Activated naive CD4-positive, alpha-beta T cell treated with anti-CD3 and anti-CD28 coated beads, Interleukin-2, amount 10 ng/mL, durations not matched to agents 7 days and 5 days (primary cell): ENCODE measurements at places on chromosomes 2 and 18.

DNA sequence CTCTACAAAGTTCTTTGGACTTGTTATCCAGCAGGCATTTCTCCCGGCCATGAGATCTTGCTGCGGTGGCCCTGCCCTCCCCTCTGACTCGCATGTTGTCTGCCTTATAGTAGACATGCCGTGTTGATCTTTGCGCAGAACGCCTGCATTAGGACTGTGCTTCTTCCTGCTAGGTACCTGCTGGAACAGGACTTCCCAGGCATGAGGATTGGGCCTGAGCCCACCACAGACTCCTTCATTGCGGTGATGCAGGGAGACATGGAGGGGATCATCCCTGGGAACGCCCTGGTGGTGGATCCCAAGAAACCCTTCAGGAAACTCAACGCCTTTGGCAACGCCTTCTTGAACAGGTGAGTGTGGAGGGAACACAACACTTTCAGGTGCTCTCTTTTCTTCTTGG lies 10.1 kb downstream of the EHD3 start:
- DNase-seq = no peak

- peak; percentile 51 for DNase-seq
Observed at GRCh38 chr2:156331572-156332283, 793 bp downstream of the NR4A2 start.

- no peak for DNase-seq
Observed at GRCh38 chr2:216315802-216316603, 56.3 kb downstream of the MARCHF4 start.

DNA sequence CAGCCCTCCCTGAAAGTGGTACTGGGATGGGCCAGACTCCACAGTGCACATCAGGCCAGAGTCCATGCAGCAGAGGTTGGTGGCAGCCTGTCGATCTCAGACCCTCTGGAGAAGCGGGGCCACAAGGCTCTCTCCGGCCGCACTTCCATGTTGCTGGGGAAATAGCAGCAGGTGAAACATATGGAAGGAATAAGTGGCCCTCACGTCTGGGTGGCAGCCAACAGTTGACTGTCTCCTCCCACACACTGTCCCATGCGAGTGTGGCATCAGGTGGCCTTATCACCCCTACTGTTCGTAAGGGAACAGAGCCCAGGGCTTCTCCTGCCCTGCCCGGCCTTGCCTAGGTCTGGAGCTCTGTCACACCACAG lies 58.1 kb upstream of the FOSL2 start:
- no peak for DNase-seq

GRCh38 chr2:240320204-240320993 lies 115.1 kb upstream of the GPC1 start:
- DNase-seq = no peak

DNA sequence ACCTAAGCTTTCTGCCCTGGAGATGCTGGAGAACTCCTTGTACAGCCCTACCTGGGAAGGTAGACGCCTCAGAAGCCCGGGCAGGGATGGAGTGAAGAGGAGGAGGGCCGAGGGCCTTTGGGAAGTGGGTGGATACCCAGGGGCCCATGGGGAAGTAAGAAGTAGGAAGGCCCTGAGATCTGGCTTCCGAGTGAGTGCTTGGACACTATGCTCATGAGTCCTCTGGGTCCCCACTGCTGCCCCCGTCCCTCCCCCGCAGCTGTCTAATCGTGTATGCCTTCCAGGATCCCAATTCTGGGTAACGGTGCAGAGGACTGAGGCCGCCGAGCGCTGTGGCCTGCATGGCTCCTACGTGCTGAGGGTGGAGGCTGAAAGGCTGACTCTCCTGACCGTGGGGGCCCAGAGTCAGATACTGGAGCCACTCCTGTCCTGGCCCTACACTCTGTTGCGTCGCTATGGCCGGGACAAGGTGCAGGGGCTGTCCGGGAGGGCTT lies 1.1 kb downstream of the DOK1 start:
- no peak for DNase-seq

DNA sequence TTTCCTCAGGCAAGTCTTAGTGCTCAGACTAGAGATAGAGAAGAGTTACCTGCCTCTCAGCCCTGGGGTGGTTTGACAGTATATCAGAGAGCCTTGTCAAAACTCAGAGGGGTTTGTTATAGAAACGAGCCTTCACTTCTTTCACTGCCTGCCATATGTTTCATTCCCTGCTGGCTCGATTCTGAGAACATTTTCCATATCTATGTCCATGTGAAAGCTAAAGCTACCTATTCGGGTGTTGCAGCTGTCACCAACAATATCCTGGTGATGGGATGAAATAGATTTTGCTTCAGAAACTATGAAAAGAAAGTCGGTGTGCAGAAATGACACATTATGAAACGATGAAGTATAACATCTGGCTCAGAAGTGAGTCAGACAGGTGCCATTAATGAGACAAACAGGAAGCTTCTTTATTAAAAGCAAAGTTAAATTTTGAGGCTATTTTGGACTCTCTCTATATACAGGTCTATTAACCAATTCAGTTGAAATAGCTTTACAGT lies 56.1 kb upstream of the TANK start:
- DNase-seq = no peak

DNA sequence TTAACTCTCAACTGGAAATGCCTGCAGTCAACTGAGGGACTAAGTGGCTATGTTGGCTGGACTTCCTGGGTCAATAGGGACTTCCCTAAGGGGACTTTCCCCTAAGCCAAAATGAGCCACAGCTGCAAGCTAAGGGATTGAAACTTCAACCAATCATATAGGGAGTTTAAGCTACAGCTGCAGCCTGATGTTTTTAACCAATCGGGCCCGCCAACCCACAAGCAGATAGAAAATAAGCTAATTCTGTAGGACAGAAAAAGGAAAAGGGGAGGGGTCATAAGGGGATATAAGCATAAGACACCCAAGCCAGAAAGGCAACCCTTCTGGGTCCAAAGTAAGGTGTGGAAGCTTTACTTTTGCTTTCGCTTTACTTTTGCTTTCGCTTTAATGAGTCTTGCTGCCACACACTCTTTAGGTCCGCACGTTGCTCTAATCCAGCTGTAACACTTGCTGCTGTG lies 927.5 kb downstream of the ERBB4 start:
- peak; percentile 21 for DNase-seq

DNA sequence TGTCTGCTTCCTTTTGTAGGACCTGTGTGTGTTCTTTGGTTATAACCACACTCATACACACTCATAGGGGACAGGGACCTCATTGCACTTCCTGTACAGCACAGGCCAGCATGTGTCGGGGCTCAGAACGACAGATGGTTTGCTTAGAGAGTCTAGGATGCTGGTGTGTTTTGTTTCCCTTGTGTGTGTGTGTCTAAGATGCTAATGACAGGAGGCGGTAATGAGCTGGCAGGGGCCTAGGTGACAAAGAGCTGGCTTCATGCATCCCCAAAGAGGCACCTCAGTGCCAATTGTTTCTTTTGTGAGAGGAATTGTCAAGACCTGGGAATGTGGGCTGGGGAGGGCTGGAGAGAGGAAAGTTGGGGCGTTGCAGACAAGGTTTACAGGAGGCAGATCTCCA lies 66.6 kb downstream of the CELF4 start:
- DNase-seq = no peak

GRCh38 chr2:238231251-238231793 lies 8.5 kb downstream of the HES6 start:
- DNase-seq = peak; percentile 87

DNA sequence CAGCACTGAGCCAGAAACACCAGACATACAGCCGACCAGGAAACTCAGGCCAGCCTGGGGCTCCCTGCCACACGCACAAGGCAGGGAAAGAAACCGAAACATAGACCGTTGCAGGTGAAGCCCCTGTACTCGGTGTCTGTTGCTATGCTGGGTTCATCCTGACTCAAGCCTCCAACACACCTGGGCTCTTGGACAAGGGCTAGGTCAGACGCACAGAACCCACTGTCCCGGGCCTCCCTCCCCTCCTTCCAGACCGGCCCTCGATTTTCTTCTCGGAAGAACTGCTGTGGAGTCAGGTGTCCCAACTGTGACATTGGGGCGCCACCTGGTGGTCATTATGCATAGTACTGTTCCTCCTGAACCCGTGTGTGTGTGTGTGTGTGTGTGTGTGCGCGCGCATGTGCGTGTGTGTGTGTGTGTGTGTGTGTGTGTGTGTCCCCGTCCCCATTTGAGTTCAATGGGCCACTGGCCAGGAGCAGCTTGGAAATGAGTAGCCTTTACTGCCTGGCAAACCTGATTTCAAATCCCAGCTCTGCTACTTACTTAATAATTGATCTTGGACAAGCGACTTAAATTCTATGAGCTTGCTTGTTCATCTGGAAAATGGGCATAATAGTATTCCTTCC lies 55.4 kb upstream of the GLI2 start:
- DNase-seq = peak; percentile 84

- DNase-seq = no peak
Observed at GRCh38 chr2:95734976-95735890, 143.4 kb downstream of the TRIM43 start.

DNA sequence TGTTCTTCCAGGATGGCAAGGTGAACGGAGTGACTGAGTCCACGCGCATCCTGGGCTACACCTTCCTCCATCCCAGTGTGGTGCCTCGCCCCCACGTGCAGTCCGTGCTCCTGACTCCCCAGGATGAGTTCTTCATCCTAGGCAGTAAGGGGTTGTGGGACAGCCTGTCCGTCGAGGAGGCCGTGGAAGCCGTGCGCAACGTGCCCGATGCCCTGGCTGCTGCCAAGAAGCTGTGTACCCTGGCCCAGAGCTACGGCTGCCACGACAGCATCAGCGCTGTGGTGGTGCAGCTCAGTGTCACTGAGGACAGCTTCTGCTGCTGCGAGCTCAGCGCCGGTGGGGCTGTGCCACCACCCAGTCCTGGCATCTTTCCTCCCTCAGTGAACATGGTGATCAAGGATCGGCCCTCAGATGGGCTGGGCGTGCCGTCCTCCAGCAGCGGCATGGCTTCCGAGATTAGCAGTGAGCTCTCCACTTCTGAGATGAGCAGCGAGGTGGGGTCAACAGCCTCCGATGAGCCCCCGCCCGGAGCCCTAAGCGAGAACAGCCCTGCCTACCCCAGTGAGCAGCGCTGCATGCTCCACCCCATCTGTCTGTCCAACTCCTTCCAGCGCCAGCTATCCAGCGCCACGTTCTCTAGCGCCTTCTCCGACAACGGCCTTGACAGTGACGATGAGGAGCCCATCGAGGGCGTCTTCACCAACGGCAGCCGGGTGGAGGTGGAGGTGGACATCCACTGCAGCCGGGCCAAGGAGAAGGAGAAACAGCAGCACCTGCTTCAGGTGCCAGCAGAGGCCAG lies 263.1 kb downstream of the PHLPP1 start:
- no peak for DNase-seq

GRCh38 chr2:172465417-172466334 lies 38.3 kb downstream of the ITGA6 start:
- DNase-seq = peak; percentile 83

- no peak for DNase-seq
Observed at GRCh38 chr2:28515176-28515751, 19.4 kb downstream of the PLB1 start.

- DNase-seq = no peak
Observed at GRCh38 chr2:41743324-41743723, 304.5 kb upstream of the PKDCC start.

- DNase-seq = no peak
Observed at GRCh38 chr2:136957044-136957443, 191.7 kb downstream of the THSD7B start.

- no peak for DNase-seq
Observed at GRCh38 chr2:12352889-12353288, 363.8 kb upstream of the TRIB2 start.

DNA sequence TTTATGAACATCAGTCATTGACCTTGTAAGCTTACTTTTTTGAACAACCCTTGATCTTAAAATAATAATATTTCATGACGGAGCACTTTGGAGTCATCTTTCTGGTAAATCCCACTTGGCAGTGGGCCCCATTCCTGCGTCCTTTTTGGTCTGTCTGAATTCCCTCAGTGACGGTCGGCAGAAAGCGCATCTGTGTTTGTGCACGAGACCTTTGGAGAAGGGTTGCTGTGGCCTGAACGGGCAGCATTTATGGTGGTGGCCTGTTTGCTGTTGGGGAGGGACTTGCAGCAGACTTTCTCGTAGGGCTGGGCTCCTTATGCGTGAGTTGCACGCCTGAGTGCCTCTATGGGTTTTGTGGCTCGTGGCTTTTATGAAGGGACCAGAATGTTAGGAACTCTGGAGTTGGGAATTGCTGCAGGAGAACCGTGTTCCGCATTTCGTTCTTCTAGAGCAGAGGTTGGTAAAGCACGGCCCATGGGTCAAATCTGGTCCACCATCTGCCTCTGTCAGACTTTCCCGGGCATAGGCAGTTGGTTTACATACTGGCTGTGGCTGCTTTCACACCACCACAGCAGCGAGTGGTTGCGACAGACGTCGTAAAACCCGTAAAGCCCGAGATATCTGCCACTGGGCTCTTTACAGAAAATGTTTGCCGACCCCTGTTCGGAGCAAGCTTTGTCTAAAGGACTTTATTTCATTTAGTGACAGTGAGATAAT lies 30.8 kb downstream of the LPIN1 start:
- DNase-seq = no peak
